Mesenteric fat pad (tissue), 1 donor: ENCODE measurements at places on chromosomes 12 and 14. TPM values are rescaled to one million over a fixed set of nuclear protein-coding genes. Genes with fewer than 3 reads are reported as not detected.

- DNase-seq: no peak
Observed at GRCh38 chr14:99467336-99468078, 13.2 kb downstream of the SETD3 start.

DNA sequence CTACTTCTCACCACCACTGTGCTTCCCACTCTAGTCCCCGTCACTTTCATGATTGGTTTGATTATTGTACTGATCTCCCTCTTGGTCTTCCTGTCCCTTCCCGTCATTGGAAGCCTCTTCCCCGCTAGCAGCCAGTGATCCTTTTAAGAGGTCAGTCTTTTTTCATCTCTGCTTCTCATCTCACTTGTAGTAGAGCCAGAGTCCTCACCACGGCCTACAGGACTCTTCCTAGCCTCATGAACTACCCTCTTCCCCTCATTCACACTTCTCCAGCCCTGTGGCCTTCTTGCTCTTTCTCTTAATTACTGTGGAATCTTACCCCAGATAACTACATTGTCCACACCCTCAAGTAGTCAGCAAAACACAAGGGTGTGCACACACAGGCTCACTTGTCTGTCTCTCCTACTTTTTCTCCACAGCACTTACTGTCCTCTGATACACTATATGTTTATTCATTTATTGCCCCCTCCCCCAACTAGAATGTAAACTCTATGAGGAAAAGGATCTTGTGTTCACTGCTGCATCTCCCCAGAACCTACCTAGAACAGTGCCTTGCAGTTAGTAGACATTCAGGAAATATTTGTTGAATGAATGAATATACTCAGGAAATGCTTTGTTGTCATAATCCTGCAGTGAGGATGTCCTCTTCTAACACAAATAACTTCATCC lies 66.3 kb downstream of the CKB start:
- DNase-seq: no peak

DNA sequence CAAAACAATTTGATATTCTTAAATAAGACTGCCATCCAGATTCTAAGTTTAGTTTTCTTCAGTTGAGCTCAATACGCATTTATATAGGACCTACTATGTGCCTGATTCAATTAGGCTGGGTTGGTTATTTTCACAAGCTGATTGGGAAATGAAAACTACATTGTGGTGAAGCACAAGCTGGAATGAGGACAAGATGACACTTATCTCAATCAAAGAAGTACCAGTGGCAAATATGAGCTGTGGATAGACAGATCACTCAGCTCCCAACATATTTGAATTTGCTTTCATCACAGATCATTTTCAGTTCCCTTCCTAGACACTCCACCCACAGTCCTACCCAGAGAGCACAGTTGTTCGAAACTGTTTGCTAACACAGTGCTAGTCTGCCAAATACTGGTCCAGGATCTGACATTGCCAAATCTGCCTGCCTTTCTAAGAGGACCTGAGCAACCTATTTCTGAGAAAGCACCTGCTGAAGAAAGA lies 74.7 kb downstream of the LLPH start:
- no peak for DNase-seq

The GIT2 gene
- total RNA-seq: 54.2 TPM

The ZNF384 gene
- total RNA-seq: 39.3 TPM

DNA sequence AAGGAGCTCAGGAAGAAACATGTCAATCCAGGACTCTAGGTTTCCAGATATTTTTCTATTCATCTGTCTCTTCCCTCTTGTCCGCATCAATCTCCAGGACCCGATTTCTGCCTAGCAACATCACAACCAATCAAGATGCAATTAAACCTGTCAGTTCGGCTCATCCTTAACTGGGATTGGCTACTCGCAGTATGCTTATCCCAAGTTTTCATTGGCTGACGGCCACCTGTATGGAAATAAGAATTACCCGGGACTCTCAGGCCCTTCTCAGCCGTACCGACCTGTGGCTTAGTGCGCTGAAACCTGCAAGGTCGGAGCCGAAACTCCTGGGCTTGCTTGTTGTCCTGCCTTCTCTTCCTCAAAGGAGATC lies 20.4 kb upstream of the ATP5MC2 start:
- DNase-seq: no peak

The GAS2L3 gene
- 10.0 TPM for total RNA-seq

The EPS8 gene
- 299 TPM for total RNA-seq

- no peak for DNase-seq
Observed at GRCh38 chr14:95515596-95516552, 576 bp downstream of the SYNE3 start.

The RARG gene
- 18.0 TPM for total RNA-seq

- DNase-seq: no peak
Observed at GRCh38 chr12:1288333-1288732, 297.3 kb downstream of the ERC1 start.
